ENCODE measurements at places on chromosomes 13 and 19.

DNA sequence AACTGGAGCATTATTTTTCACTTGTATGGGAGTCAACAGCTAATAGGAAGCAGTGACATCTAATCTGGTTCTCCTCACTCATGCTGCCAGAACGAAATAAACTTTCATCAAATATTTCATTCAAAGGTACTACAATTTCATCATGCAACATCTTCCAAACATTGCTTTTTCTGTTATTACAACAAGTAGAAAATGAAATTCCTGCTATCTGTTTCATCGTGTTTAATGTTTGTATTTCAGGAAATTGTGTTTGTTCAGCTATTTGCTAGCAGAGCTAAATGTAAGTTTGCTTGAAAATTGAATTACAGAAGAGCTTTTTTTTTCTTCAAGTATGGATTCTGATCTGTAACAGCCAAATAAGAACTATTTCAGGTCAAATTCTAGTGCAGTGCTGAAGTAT lies 90.1 kb downstream of the SLITRK6 start:
- no peak for DNase-seq

DNA sequence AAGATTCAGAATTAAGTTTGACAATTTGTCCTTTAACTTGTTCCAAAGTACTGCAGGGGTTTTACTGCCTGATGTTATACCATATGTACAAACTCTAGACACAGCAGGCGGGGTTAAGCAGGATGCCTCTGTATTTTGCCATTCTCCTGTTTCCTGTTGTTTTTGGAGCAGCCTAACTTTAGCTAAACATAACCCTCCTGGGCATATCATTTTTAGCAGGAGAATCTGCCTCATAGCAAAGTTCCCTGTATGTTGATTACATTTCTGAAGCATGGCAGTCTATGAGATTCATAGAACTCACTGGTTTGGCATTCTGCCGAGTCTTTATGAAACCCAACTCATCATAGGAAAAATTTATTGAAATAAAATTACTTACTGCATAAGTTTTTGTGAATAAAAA lies 5.2 kb downstream of the LHFPL6 start:
- DNase-seq = no peak

DNA sequence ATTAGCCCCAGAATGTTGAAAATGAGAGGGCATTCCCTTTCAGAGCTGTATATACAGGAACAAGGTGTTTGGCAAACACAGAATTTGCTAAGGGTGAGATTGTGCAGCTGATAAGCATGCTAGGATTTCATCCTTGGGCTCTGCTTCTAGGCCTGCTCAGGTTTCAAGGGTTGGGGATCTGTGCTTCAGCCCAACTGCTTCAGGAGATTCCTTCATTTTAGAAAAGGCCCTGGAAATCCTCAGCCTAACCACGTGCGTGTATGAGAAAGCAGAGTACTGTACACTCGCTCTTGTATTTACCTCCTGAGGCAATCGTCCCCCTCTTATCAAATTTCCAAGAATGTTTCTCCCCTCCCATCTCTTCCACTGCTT lies 291.6 kb upstream of the ARGLU1 start:
- DNase-seq = no peak

DNA sequence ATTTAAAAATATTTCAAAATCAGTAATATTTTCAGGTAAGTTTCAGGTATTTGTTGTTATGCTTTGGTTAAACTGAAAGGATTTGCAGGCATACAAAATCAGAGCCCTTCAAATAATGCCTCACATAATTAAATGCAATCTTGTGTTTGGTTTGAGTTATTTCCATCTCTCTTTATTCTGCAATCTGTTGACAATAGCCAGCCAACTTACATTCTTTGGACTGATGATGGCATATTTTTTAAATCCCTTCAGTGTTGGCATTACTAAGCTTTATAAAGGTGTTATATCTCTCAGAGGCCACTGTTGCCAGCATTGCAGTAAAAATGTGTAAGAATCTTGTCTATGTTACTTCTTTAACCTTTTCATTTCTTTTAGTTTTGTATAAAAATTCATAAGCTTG lies 257.2 kb upstream of the RFC3 start:
- DNase-seq = no peak

GRCh38 chr19:17075864-17076542 lies 426 bp downstream of the MYO9B start:
- no peak for DNase-seq

- DNase-seq = peak; percentile 4
Observed at GRCh38 chr13:106083620-106084350, 451.7 kb downstream of the EFNB2 start.

DNA sequence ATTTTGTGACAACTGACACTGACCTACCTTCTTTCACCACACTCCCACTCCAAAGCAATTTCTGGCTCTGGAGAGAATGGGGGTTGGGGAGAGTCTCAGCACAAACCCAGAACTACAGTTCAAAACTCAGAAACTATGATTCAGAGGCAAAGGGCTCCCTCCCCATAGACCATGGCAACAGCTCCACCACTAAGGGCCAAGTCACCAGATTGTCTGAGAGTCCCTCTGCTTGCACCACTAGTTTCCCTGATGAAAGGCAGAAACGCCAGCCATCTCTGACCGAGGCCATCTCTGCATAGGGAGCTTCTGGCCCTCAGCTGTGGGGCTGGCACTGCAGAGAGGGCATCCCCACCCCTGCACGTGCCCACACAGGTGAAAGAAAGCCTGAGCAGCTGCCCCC lies 112.4 kb upstream of the VSTM2B start:
- DNase-seq = no peak

GRCh38 chr19:58395979-58396627 lies 647 bp downstream of the RNF225 start:
- no peak for DNase-seq

DNA sequence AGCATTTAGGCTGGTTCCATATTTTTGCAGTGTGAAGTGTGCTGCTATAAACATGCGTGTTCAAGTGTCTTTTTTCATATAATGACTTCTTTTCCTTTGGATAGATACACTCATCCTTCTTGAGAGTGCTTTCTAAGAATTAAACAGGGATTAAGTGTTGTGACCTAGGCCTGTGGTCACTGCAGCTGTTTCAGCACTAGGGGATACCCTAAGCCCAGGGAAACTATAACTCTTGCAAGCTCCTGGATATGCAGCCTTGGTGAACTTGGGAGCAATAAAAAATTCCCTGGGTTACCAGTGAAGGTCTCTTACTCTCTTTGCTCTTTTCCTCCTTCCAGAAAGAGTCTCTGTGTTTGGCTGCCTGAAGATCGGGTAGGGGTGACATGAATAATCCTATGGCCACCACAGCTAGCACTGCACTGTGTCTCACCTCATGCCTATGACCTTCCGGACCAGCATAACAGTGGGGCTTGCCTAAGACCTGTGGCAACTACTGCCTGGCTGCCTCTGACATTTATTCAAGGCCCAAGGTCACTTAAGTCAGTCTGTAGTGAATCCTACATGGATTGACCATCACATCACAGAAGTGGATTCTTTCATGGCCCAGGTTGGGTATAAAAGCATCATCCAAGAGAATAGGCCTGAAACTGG lies 799.7 kb downstream of the DACH1 start:
- no peak for DNase-seq

DNA sequence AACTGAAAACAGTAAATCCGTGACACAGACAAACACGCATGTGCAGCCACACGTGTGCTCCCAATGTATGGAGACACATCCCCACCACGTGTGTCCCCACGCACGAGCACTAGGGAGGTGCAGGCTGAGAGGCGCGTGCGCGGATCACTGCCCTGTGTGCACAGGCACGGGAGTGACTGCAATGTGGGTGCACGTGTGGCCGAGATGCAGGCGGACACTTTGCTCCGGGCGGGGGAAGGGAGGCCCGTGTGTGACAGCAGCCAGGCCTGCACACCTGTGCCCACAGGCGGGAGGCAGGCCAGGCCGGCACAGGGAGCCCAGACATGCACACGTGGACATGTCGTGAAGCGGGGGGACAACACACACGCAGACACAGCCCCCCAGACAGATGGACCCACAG lies 77.0 kb downstream of the PTPRS start:
- no peak for DNase-seq

- DNase-seq = no peak
Observed at GRCh38 chr13:31038834-31039552, 106.5 kb downstream of the TEX26 start.

- DNase-seq = no peak
Observed at GRCh38 chr13:104980586-104980985, 1554.9 kb downstream of the EFNB2 start.

- no peak for DNase-seq
Observed at GRCh38 chr13:21225841-21226581, 49.6 kb downstream of the MRPL57 start.

GRCh38 chr19:19170873-19171672 lies 1.0 kb upstream of the MEF2B start:
- no peak for DNase-seq

GRCh38 chr19:3507371-3508120 lies 1.4 kb downstream of the FZR1 start:
- DNase-seq = no peak

GRCh38 chr19:12544401-12544876 lies 6.8 kb downstream of the ZNF564 start:
- no peak for DNase-seq

DNA sequence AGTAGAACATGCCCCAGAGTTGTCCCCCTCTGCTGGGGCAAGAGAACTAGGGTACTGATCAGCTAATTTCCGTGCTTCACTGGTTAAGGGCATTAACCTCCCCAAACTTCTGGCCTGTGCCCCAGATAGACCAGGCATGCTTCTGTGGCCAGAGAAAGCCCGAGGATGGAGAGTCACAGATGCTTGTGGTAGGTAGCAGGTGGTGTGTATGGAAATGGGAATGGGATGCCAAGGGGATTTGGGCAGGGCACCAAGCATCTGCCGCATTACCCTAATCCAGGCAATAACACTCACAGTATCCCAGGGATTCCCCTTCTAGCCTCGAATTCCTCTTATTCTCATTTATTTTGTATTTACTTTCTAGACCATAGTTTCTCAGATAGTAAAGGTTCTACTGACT lies 124.8 kb upstream of the KLF12 start:
- no peak for DNase-seq

GRCh38 chr13:50171590-50172282 lies 156.5 kb downstream of the KCNRG start:
- DNase-seq = no peak

GRCh38 chr13:51786425-51787265 lies 17.3 kb downstream of the DHRS12 start:
- DNase-seq = no peak

DNA sequence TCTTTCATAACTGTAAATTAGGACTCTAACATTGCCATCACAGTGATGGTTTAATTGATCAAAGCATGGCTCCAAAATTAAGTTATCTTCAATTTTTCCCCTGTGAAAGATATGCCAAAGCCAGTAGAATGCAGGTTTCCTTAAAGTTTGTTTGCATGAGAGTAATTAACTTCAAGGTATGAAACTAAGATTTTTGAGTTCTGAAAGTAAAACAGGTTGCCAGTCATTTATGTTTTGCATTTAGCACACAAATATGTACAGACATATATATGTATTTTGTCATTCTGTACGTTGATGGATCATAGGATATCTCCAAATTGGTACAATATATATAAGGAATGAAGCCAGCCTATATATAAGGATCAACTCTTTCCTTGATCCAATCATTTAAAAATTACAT lies 23.6 kb upstream of the NDFIP2 start:
- DNase-seq = no peak

GRCh38 chr19:23283925-23284324 lies 33.7 kb upstream of the ZNF724 start:
- DNase-seq = no peak

DNA sequence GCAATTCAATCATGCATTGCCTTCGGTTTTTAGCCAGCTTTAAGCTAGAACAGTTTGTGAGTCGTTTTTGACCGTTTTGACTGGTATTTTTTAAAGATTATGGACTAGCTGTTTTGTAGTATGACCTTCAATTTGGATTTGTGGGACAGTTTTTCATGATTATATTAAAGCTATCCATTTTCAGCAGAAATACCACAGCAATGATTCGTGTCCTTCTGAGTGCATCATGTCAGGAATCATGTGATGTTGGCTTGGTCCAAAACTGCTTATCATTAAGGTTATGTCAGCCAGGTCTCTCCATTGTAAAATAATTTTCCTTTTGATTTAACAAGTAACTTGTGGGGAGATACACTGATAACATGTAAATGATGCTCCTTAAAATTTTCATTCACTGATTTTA lies 229.0 kb downstream of the POSTN start:
- DNase-seq = no peak

- peak; percentile 68 for DNase-seq
Observed at GRCh38 chr19:55344444-55344843, 4.8 kb downstream of the KMT5C start.

DNA sequence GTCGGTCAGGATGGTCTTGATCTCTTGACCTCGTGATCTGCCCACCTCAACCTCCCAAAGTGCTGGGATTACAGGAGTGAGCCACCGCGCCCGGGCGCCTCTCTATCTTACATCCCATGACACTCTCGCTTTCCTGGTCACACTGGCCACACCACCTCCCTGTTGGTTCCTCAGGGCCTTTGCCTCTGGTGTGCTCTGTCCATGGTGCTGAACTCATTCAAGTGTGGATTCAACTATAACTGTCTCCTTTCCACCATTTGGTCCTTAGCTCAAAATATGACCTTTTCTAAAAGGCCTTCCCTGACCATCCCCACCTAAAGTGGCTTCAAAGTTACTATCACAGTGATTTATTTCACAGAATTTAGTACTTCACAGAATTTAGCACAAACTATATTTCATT lies 3.7 kb upstream of the SMIM17 start:
- no peak for DNase-seq

- DNase-seq = no peak
Observed at GRCh38 chr13:59746291-59746962, 417.3 kb downstream of the DIAPH3 start.

- DNase-seq = no peak
Observed at GRCh38 chr19:43466793-43467192, 1.4 kb upstream of the LYPD3 start.

- DNase-seq = peak; percentile 5
Observed at GRCh38 chr19:8352134-8352827, 9.2 kb upstream of the KANK3 start.

- DNase-seq = no peak
Observed at GRCh38 chr13:30409886-30410704, 12.2 kb upstream of the UBE2L5 start.

DNA sequence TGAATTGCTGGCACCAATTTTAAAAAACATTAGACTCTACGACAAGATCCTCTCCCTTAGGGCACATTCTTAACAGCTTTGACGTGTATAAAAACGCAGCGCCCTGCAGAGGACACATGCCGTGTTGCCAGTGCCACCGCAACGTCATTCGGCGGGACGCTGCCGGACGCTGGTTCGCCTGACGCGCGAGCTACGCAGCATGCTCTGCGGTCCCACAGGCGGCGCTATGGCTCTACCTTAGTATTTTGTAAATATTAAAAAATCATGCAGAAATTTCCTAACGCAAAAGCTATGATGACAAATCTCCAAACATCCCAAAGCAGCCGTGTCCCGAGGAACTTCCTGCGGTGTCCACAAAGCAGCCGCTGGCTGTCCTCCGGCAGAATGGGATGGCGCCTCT lies 4.2 kb upstream of the ADPRHL1 start:
- no peak for DNase-seq

- DNase-seq = no peak
Observed at GRCh38 chr19:33291623-33292534, 10.5 kb downstream of the CEBPA start.

- DNase-seq = no peak
Observed at GRCh38 chr13:62629618-62630017, 1214.0 kb upstream of the PCDH20 start.
